ENCODE measurements at places on chromosomes 6 and 20.

DNA sequence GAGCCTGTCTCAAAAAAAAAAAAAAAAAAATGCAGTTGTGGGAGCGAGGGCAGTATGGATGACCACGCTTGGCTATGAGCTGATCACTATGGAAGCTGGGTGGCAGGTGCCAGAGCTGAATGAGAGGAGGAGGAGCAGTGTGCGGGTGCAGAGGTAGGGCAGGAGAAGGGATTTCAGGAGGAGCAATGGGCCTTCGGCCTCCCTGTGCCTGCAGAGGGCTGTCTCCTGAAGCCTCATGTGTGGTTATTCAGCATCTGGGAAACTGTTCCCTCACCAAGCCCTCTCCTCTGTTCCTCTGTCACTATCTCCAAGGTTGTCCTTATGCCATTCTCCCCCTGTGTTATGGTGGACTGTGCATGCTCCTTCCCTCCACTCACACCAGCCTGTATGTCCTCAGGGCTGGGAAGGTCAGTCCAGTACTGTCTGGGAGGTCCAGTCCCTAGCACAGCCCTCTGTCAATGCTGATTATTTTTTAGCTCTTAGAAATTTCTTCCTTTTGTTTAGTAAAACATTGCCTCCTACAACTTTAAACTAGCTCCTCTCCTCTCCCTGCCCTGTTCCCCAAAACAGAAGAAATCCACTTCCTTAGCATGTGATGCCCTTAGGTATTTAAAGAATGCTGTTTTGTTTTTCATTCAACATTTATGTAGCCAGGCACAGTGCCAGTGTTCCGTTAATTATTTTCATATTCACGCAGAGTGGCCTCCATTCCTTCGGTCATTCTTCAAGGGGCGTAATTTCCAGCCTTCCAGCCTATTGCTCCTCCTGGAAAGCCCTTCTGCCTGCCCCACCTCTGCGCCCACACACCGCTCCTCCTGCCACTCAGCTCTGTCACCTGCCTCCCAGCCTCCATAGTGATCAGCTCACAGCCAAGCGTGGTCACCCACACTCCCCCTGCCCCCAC, 48.9 kb downstream of the CNBD2 start:
- DNase-seq = no peak

GRCh38 chr6:79610306-79611009, 20.7 kb upstream of the SH3BGRL2 start:
- DNase-seq = no peak

- no peak for DNase-seq
Observed at GRCh38 chr6:165777680-165778079, 114.6 kb upstream of the PDE10A start.

GRCh38 chr6:67047996-67048395, 1341.0 kb upstream of the EYS start:
- no peak for DNase-seq

GRCh38 chr6:46090115-46091079, 39.4 kb upstream of the ENPP4 start:
- peak; percentile 36 for DNase-seq

DNA sequence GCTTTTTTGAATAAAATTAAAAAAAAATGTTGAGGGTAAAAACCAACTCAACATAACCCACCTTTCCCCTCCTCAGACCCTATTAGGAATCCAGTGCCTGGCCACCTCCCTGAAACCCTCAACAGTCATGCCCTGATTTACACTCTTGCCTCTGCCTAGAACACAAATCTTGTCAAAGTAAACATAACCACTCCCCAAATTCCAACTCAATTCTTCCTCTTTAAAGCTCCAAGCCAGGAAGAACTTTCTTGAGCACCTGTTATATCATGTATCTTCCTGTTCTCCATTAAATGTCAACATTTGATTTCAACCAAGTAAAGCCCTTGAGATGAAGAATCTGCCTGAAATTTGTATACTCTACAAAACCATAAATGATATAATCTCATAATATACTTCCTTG, 198.0 kb upstream of the SHLD1 start:
- no peak for DNase-seq

GRCh38 chr20:21705575-21706260, at the start of gene PAX1:
TSS of gene PAX1 (plus strand) at chr20:21705664. CDS start at chr20:21705713, 49 bp downstream.
- no peak for DNase-seq

DNA sequence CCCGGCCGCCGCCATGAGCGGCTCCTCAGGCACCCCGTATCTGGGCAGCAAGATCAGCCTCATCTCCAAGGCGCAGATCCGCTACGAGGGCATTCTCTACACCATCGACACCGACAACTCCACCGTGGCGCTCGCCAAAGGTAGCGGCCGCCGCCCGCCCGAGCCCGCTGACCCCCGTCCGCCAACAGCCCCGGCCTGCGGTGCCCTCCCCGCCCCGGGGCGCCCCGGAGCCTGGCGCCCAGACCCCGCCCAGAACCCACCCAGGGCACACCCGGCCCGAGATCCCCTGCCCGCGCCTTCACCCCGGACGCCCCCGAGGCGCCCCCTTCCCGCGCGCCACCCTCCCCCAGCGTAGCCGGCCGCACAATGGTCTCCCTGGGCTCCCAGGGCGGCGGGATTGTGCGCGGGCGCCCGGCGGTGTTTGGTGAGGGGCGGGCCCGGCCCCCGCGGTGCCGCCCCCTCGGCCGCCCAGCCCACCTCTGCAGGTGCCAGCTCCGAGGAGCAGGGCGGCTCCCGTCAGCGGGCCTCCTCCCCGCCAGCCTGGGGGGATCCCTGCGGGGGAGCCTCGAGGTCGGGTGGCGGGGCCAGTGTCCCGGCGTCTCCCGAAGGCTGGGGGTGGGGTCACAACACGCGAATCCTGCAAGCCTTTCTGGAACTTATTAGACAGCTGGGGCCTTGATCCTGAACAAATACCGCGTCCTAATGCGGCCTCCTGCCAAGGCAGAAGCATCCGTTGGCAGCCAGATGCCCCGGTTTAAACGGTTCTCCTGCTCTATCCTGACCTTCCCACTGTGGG, 577 bp downstream of the LSM14B start:
- no peak for DNase-seq

DNA sequence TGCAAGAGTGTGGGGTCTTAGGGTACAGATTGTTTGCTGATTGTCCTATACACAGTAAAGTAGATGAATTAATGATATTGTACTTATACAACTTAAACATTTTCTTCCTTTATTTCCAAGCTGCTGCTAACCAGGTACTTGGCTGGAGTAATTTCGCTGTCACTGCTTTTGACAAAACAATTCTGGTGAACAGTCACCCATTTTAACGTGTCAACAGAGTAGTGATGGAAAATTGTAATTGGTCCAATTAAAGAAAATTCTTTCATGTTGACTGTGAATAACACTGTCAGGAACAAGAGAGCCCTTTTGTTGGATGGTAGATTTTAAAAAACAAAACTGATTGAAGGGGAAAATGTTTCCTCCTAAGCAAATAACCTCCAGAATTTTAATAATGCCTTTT, 26.4 kb upstream of the MROH8 start:
- no peak for DNase-seq

- DNase-seq = no peak
Observed at GRCh38 chr6:88386167-88386566, 220.0 kb upstream of the CNR1 start.

GRCh38 chr6:154614101-154614500, 103.6 kb upstream of the CNKSR3 start:
- no peak for DNase-seq

- no peak for DNase-seq
Observed at GRCh38 chr6:168027521-168027920, 30.1 kb downstream of the KIF25 start.

GRCh38 chr6:21750575-21750974, 157.0 kb downstream of the SOX4 start:
- no peak for DNase-seq

DNA sequence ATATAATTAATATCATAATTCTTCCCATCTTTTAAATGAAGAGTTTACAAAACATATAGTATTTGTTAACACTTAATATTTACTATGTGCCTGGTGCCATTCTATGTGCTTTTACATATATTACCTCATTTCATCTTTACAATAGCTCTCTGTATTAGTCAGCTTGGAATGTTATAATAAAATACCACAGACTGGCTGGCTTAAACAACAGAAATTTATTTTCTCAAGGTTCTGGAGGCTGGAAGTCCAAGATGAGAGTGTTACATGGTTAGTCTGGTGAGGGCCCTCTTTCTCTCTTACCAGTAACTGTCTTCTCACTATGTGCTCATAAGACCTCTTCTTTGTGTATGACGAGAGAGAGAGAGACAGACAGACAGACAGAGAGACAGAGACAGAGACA, 110.2 kb downstream of the NKAIN2 start:
- no peak for DNase-seq

DNA sequence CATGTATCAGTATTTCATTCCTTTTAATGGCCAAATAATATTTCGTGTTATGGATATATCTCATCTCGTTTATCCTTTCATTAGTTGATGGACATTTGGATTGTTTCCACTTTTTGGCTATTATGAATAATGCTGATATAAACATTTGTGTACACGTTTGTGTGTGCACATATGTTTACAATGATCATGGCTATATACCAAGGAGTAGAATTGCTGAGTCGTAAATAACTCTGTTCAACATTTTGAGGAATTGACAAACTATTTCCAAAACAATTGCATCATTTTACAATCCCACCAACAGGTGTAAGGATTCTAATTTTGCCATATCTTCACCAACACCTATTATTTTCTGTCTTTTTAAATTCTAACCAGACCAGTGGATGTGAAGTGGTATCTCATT, 26.3 kb upstream of the PNRC1 start:
- no peak for DNase-seq

DNA sequence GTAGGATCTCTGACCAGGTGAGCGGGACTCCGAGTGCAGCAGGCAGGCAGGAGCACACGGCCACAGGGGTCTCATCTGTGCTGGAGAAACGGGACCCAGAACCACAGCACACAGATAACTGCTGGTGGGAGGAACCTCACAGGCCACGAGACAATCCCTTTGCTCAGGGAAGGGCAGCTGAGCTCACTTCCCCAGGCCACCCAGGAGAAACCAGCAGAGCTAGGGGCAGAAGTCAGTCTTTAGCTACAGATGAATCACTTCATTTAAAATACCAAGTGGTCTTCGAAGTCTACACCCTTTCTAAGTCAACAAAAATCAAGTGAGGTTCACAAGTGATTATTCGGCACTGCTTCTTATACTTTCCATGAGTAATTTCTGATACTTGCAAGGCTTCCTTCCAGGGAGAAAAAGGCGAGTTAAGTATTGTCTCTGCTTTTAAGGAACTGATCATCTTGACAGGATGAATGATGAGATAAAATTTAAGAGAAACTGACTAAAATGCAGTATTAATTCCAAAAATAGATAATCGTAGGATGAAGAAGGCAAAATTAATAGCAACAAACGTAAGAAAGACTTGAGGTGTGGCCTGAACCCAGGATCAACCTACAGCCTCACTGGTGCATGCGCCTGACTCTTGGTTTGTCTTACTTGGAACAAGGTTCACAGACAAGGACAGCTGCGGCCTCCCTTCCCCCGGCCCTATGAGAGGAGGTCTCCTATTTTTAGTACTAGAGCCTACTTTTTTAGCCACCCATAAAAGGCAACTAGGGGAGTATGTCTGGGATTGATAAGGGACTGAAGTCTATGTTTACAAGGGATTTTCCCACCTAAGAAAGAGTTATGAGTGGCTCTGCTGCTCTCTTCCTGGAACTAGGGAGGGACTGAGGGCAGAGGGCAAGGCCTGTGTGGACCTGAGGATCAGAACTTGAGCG, 233.6 kb downstream of the TTLL2 start:
- no peak for DNase-seq

DNA sequence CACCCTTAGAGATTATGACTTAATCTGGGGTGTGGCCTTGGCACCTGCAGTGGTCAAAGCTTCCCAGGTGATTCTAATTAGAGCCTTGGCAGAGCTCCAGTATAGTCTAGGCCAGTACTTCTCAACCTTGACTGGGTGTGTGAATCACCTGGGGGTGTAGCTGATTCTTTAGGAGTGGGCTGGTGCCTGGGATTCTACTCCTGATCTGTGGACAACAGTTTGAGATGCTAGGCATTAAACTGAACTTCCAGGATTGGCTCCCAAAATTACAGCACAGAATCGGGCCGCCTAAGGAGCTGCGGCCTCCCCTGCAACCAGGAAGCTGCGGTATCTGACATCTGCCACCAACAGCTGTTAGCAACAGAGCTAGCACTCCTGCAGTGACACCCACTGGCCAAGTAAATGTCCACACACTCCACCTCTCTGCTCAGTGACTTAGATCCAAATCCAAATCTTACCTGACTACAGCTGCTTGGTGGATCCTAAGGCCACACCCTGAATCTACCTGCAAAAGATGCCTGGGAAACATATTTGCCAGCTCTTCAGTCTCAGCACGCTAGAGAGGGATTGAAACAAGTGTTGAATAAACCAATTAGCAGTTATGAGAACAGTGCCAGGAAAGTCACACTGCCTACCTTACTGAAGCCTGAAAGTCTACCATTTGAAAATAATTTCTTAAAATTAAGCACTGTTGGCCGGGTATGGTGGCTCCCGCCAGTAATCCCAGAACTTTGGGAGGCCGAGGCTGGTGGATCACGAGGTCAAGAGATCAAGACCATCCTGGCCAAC, 126.7 kb downstream of the UNC5CL start:
- no peak for DNase-seq

DNA sequence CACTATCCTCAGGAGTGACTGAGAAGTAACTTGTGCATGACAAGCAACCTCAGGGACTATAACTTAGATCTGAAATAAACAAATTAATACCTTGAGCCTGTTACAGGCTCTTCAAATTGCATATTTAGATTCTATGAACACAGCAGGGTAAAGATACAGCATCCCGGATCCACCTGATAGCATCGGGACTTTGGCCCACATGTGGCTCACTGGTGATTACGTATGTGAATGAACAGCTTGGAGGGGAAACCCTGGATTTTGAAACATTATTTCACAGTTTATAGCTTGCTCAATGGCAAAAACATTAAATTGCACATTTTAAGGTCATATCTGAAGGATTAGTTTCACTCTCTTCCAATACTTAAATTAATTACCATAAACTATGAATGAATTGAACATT, 133.2 kb downstream of the KHDRBS2 start:
- DNase-seq = no peak

DNA sequence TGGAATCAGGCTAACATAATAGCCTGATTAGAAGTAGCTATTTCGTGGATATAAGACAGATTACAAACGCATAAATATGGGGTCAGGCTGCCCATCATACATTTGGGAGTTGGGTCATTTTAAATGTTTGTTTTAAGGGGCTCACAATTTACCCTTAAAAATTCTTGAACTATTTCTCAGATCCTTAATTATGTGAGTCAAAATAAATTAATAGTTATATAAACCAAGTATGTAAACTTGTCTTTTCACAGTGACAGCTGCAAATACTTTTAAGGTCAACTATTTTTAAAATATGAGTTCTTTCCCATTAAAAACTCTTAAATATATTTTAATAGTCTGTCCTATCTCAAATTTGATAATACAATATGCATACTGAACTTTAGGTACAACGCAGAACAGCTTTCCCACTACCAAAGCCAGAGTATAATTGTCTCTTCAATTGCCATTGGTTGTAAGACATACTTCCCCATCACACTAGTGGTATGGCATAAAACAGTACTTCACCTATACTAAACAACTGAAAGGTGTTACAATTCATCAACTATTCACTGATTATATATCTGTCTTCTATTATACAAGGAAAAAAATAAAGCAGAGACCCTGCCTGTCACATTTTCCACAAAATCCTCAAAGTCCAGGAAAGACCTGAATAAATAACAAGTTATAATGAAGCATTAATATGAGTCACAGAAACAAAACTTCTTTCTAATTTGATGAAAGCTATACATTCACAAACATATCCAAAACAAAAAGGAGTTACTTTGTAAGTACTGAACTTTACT, 80.8 kb upstream of the COL21A1 start:
- no peak for DNase-seq

- DNase-seq = no peak
Observed at GRCh38 chr6:36563237-36563927, 16.1 kb upstream of the STK38 start.

GRCh38 chr6:1930356-1930755, 315.0 kb downstream of the GMDS start:
- no peak for DNase-seq

All from stimulated activated CD4-positive, alpha-beta T cell treated with anti-CD3 and anti-CD28 coated beads, Interleukin-2, amount 100 ng/mL, for 4 hours (primary cell).